Stimulated activated CD4-positive, alpha-beta T cell treated with anti-CD3 and anti-CD28 coated beads, Interleukin-15, amount 100 ng/mL, for 24 hours (primary cell): ENCODE measurements at places on chromosomes 3 and 15.
A peak's percentile ranks its signal among the peaks of the same experiment; 100 is the strongest.

DNA sequence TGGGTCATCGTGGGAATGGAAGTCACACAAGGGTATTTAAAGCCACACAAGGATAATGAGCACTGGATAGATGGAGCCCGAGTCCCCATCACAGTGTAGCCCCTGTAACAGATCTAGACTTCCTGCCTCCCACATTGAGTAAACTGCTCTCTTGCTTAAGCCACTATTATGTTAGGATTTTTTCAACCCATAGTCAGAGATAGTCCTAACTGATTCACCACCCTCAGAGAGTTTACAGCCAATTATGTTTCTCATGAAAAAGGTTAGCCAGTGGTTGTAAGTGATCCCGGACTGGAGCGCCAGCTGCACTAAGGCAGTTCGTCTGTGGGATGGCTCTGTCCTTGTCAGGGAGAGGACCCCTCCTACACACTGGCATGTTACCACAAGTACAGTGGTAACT lies 77.0 kb downstream of the KLF13 start:
- DNase-seq, result no peak

DNA sequence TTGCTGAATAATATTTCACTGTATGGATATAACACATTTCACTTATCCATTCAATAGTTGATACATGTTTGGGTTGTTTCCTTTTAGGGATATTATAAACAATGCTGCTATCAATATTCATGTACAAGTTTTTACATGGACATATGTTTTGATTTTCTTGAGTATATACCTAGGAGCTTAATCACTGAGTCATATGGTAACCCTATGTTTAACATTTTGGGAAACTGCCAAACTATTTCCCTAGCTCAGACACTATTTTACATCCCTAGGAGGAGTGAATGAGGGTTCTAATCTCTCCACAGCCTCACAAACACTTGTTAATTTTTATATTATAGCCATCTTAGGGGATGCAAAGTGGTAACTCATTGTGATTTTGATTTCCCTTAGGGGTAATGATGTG lies 66.0 kb downstream of the GPR156 start:
- no peak for DNase-seq

GRCh38 chr3:112355307-112355687 lies 22.3 kb downstream of the CD200 start:
- no peak for DNase-seq

DNA sequence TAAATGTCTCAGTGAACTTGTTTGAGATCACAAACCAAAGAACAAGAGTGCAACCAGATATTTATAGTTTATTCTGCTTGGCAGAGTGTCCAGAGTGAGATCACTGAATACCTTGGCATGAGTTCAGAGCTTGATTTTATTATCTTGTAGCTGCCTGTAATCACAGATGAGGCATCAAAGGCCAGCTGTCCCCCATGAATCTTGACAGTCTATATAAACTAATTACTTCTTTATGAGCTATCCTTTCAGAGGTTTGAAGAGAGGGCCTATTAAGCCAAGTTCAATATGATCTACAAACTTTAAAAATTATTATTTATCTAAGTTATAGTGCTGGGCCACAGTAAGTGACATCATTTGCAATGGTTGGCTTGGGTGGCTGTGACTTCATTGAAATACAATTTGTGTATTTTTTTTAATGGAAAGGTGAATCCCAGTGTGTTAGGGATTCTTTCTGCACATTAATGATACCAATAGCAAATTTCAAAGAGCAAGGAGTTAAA lies 251.5 kb downstream of the CLSTN2 start:
- no peak for DNase-seq

GRCh38 chr3:47984075-47984728 lies 32.0 kb downstream of the MAP4 start:
- no peak for DNase-seq

DNA sequence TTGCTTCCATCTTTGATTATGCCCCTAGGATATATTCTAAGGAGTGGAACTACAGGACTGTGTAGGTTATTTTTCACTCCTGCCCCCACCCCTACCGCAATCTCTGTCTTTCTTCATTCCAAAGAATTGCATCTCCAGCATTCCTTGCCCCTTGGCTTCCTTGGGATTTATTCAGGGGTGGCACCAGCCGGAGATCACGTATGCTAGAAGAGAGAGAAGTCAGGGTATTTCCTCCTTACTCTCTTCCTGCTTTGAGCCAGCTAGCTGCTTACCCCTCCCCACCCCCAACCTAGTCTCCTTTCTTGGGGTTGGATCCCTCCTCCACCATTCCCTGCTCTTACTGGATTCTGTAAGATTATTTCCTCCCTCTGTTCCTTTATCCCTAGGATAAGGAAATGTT lies 35.0 kb upstream of the DENND4A start:
- DNase-seq, result no peak

- DNase-seq, result no peak
Measured at GRCh38 chr15:35559683-35560082, 13.7 kb upstream of the DPH6 start.

DNA sequence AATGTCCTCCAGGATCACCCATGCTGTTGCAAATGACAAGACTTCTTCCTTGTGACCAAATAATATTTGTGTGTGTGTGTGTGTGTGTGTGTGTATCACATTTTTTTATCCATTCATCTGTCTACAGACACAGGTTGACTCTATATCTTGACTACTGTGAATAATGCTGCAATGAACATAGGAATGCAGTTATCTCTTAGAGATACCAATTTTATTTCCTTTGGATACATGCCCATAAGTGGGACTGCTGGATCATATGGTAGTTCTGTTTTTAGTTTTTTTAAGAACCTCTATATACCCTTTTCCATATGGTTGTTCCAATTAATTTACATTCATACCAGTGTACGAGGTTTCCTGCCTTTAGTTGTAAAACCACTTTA lies 41.7 kb downstream of the GPR176 start:
- no peak for DNase-seq

GRCh38 chr3:182967218-182968204 lies 12.8 kb downstream of the DCUN1D1 start:
- peak; percentile 17 for DNase-seq

DNA sequence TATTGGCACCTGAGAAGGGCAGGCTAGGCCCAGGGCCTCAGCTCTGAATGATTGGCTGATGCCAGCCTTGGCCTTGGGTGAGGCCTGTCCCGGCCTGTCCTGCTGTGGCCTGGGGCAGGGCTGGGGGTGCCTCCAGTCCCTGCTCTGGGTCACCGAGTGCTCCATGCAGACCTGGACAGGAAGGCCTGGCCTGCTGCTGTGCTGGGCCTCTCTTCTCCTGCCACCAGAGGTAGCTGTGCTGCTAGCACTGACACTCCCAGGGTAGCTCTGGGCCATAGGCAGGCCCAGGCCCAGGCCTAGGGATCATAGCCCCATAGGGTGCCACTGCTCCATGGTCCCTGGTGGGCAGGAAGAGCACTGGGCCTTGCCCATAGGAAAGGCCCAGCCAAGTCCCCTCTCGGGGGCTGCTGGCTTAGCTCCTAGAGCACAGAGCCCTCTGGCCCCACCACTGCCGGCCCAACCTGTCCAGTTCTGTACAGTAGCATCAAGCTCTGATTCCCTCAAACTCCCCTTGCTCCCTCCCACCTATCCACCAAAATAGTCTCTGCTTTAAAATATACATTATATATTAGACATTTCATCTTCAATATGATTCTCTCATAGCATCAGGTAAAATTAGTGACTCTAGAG lies 18.2 kb downstream of the ABTB1 start:
- DNase-seq, result no peak

GRCh38 chr3:135082706-135083105 lies 287.6 kb downstream of the EPHB1 start:
- no peak for DNase-seq

DNA sequence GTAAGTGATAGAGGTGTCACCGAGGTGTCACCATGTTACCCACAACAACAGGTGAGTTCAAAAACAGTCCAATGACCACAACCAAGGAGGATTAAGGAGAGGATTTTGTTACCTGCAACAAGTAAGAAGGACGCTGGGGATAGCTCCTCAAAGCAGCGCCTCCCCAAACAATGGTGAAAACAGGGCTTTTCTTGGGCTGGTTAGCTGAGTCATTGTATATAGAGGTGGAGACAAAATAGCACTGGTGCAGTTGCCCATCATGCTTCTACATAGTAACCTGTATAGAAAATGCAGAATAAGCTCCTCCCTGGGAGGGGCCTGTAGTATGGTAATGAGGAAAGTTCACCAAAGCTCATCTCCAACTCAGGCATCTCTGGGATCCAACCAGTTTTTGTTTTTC lies 116.9 kb upstream of the EIF1B start:
- DNase-seq, result no peak

GRCh38 chr3:194466761-194467356 lies 19.9 kb downstream of the ATP13A3 start:
- DNase-seq, result no peak

GRCh38 chr15:85408270-85408746 lies 27.9 kb downstream of the AKAP13 start:
- peak; percentile 55 for DNase-seq

DNA sequence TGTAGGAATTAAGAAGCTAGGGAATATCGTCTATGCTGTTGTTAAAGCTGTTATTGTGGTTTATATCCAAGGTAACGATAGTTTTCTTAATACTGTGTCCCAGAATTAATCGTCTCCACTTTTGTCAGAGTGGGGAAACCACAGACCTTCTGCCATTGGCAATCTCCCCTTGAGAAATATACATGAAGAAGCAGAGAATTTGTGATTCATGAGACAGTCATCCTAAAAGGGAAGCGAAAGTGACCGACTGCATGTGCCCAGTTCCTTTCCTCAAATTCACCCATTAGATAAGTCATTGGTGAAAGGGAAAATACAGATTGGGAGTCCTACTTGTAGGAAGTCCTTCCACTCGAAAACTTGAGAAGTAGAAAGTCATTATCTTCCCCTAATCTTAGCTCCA lies 26.6 kb downstream of the DIPK2A start:
- no peak for DNase-seq

DNA sequence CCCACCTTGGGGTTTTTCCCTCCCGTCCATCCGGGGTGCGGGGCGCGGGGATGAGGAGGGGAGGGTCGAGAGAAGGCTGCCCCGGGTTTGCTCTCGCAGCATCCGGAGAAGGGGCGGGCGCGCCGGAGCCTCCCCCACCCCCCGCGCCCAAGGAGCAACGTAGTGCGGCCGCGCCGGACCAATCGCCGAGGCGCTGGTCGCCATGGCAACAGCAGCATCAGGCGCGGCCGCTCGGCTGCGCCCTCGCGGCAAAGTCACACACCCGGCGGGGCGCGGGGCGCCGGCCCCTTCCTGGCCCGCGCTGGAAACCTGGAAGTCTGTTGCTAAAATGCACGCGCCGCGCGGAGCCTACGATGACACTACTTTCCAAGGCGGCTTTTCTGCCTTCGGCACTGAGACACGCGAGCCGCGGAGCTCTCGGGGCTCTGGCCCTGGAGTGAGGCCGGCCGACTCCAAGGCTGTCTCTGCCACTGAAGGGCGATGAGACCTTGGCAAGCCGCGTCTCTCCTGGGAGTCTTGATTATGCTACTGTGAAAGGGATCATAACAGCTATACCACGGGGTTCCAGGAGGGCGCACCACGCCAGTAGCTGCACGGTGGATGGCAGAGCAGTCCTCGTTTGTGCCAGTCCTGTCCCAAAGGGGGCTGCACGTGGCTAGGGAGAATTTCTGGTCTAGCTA lies at the start of gene IQSEC1:
IQSEC1 (minus strand) TSS at position 104 of the 680 bp plus-strand sequence. CDS start 415 bp downstream, outside the sequence.
- DNase-seq, result peak; percentile 86

DNA sequence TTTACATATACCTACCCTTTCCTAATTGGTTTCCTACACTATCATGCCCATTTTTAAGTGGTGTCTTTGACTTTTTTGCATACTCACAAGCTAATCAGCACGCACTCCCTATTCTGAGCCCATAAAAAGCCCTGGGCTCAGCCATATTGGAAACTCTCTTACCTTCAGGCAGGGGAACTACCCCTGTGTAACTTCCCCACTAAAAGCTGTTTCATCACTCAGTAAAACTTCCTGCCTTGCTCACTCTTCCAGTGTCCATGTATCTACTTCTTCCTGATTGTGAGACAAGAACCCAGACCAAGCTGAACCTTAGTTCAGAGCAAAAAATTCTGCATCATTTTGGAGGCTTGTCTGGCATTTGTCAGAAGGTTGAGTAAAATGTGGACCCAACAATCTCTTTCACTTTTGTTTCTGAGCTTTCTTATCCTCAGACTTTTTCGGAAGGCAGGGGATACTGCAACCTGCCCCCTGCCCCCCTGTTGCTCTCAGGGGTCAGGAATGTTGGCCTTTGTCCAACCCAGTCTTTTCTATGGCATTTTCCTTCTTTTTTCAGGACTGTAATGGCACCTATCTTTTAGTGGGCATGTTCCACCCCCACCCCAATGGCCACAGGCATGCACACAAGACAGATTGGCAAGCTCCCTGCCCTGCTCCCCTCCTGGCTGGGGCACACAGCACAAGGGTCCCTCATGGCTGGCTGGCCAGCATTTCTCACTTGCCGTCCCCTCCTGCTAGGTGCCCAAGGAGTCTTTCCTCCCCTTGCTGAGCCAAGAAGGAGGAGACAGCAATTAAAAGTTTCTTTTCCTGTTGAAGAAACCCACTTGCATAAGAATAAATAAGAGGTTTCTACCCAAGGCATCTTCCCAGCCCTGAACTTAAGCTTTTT lies 26.3 kb upstream of the TMEM45A start:
- no peak for DNase-seq
